ENCODE measurements at places on chromosomes 6 and 20.

DNA sequence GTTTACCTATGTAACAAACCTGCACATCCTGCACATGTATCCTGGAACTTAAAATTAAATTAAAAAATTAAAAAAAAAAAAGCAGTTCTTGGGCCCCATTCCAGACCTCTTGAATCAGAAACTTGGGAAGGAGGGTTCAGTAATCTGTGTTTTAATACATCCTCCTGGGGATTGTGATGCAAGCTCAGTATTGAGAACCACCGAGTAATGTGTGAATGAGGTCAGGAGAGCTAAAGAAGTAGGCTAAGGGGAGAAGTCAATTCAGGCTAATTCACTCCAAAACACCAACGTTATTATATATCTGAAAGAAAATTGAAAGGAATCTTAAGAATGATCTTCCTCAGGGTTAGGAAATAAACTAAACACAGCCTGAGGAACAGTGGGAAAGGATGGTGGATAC is 120.4 kb downstream of the RNF144B start:
- DNase-seq = no peak

- no peak for DNase-seq
Observed at GRCh38 chr20:10863337-10864060, 189.7 kb upstream of the JAG1 start.

DNA sequence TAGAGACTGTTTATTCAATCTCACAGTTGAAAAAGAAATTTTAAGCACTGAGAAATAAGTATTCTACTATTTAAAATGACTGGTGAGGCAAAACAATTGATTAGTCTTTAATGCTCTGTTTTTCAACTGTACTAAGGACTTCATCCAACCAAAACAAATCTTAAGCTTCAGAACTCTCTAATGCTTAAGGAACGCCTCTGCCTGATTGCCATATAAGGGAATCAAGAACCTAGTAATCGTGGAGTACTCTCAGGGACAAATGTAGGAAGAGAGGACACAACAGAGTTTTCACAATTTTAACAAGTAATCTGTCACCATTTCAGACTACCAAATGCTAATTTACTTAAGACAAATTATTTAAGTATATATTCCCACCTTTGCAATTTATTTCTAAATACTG is 16.1 kb downstream of the FBXO30 start:
- no peak for DNase-seq

DNA sequence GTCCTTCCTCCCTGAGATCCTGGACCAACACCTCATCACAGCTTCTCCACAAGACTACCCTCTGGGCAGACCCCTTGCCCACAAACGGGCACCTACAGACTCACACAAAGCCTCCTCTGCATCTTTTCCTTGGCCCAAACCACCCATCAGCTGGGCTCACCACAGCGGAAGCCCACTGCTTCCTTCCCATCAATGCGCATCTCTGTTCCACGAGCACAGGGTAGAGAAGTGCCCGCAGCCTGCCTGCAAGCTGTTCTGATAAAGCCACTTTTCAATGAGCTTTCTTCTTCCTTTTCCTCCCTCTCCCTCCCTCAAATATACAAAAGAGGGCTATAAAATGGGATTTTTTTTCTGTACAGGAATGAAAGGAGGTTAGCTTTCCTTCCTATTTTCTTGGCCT is 111.2 kb downstream of the NFATC2 start:
- no peak for DNase-seq

- no peak for DNase-seq
Observed at GRCh38 chr6:92906385-92906784, 513.0 kb downstream of the EPHA7 start.

DNA sequence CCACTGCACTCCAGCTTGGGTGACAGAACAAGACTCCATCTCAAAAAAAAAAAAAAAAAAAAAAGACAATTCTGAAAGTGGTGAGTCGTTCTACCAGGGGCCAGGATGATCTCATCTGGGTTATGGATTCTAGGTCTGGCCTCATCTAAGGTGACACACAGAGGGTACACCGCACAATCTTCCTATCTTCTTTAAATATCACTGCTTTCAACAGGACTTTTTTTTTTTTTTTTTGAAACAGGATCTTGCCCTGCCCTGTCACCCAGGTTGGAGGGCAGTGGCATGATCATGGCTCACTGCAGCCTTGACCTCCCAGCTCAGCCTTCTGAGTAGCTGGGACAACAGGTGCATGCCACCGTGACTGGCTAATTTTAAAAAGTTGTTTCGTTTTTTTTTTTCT is 67.7 kb downstream of the SLC16A10 start:
- DNase-seq = no peak

GRCh38 chr6:33215271-33216116 is 7.2 kb downstream of the RING1 start:
- no peak for DNase-seq

GRCh38 chr6:89144354-89144906 is 1.4 kb upstream of the PM20D2 start:
- peak; percentile 31 for DNase-seq

DNA sequence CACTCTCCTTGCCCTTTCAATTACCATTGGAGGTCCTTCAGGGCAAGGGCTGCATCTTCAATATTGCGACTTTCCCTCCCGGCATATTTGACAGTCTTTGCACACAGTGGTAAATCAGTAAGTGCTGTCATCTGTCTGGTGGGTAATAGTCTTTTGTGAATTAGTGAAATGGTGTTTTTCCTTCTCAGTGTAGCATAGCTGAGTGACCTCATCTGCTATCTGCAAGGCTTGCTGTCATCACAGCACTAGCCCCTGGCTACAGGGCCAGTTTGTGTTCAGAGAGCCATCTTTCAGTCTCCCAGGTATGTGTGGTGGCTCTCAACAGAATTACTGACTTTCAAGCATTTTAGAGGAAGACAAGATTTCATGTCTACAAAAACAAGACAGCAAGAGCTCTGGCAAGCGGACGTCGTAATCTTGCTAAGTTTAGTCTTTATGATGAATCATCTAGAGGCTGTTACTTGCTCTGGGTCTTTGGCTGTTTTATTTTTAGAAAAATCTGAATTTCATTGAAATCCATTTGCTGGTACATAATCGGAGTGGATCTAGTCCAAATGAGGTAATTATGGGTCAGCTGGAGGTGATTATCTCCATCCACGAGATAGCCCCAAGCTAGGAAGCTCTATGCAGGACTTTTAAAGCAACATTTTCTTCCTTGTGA is 528.9 kb downstream of the EPM2A start:
- no peak for DNase-seq

- no peak for DNase-seq
Observed at GRCh38 chr20:15069355-15069754, 731.9 kb upstream of the FLRT3 start.

- no peak for DNase-seq
Observed at GRCh38 chr6:13267142-13267651, 61.1 kb downstream of the TBC1D7 start.

GRCh38 chr6:44004625-44005506 is 122.4 kb downstream of the MRPL14 start:
- no peak for DNase-seq

DNA sequence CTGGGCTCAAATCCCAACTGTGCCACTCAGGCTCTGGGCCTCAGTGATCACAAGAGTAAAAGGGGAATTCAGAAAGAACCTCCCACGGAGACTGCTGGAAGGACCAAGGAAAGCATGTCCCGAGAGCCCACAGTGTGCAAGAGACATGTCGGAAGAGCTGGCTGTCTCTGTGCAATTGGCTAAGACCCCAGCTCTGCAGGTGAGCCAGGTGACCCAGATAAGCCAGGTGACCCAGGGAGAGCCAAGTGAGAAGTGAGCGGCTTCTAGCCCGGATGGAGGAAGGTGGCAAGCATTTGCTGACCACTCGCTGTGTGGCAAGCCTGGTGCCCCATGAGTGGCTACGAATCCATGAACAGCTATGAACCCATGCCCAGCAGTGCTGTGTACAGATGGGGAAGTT is 59.1 kb downstream of the RIPOR3 start:
- no peak for DNase-seq

- DNase-seq = no peak
Observed at GRCh38 chr6:142810952-142811514, 133.9 kb downstream of the HIVEP2 start.

- DNase-seq = peak; percentile 36
Observed at GRCh38 chr20:63574156-63574828, at the start of gene HELZ2. HELZ2 (minus strand) TSS chr20:63574239; CDS start chr20:63572385, 1,854 bp downstream.

DNA sequence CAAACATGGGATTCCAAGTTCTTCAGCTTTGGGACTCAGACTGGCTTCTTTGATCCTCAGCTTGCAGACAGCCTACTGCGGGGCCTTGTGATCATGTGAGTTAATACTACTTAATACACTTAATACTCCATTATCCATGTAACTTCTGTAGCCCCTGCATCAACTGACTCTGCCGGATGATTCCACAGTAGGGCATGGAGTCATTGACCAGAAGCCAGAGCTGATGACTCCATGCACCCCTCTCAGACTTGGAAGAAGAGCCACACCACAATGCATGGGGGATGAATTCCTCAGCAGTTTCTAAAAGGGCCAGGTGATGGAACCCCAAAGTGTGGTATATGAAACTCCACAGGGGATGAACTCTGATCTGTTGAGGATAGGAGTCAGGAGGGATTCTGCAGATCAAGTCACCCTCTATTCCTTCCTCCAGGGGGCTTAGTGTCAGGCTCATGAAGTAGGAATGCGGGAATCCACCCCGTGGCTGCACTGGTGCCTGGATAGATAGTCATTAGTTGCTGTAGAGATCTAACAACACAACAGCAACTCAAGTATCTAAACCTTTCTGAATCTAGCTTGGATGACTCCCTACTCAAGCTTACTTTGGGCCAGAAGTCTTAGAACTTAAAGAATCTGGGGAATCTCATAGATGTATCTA is 70.2 kb downstream of the GPR6 start:
- no peak for DNase-seq

DNA sequence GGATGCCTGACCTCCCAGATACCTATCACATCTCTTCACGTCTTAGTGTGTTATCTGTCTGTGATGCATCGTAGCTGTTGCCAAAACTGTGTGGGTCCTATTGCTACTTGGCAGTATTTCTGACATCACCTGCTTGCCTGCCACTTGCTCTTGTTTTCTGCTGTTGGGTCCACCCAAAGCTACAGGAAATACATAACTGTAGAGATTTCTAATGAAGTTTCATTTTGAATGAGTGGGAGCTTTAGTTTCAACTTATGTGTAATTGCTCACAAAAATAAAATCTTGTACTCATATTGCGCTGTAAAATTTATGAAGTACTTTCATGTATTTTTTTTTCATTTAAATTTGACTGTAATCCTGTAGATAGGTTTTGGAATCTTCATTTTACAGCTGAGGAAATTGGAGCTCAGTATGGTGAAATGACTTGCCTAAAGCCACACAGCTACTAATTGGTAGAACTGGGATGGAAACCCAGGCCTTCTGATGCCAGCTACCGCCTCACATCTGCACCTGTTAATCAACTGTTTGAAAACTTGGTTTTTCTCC is 113.6 kb upstream of the MAN1A1 start:
- DNase-seq = no peak

- DNase-seq = no peak
Observed at GRCh38 chr6:29964518-29964886, 22.2 kb downstream of the HLA-A start.

- no peak for DNase-seq
Observed at GRCh38 chr6:68951270-68951669, 316.2 kb downstream of the ADGRB3 start.
